ENCODE measurements at places on chromosomes 12 and 14.

GRCh38 chr14:104586832-104587620 is 7.5 kb downstream of the C14orf180 start:
- DNase-seq, result no peak

- no peak for DNase-seq
These were observed 103.4 kb downstream of the SLC2A13 start for GRCh38 chr12:40002178-40003169.

DNA sequence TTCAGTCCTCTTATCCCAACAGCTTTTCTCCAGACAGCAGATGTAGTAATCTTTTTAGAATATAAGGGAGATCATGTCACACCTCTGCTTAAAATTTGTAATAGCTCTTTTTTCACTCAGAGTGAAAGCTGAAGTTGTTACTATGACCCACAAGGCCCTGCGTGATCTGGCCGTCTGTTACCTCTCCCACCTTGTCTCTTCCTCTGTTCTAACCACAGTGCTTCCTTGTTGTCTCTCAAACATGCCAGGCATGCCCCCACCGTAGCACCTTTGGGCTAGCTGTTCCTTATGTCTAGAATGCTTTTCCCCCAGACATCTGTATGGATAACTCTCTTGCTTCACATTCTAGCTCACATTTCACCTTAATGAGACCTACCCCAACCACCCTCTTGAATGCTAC is 6.5 kb downstream of the NECAP1 start:
- no peak for DNase-seq

DNA sequence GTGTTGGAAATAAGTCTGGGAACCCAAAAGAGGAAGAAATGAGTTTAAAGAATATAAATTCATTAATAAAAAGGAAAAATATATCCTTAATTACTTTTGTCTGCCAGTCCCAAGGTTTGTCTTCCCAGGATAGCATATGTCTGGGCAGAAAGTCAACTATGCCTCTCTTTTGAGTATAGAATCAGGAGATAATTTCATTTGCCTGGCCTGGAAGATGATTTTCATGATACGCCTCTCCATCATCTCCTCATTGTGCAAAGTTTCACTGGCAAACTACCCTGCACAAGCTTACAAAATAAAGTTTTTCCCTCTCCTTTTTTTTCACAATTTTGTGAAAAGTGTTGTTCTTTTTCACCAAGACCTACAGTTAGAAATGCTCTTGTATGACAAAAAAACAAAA is 340.8 kb downstream of the EGLN3 start:
- no peak for DNase-seq

GRCh38 chr12:28583701-28584261 is 393.5 kb downstream of the CCDC91 start:
- DNase-seq, result no peak

DNA sequence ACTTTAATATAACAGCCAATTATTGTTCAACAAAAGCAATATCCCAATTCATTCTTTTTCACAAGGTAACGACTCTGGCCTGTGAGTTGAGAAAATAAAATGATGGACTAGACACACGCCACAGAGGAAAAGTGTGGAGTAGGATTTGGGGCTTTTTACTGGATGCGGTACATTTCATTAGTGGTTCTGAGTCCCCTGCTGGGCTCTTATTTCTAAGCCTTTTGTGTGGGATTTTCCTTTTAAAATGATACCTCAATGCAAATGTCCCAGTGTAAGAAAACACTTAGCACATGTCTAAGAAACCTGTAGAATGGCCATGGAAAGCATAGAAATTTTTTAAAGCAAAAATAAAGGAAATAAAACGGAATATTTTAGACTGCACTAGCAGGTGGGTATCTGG is 73.4 kb downstream of the C12orf42 start:
- no peak for DNase-seq

- no peak for DNase-seq
These were observed 4.5 kb upstream of the REM2 start for GRCh38 chr14:22878271-22879246.

Data from C1 segment of cervical spinal cord (tissue), 14 donors.